ENCODE measurements at places on chromosomes 2 and 18.
A peak's percentile ranks its signal among the peaks of the same experiment; 100 is the strongest.

DNA sequence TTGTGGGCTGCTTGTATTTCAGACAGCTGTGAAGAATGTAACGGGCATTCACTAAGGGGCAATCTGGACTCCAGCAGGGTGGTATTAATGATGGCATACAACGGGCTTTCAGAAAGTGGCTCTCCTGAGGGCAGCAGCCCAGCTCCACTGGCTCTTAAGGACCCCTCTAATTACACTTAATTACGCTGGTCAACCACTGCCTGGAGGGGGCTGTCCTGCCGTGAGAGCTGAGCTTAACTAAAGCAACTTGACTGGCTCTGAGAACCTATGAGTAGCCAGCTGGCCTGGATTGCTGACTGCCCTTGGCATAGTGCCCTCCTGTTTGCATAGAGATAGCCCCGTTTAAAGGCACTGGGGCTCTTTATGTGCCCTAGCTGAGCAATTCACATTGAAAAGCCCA is 3.8 kb downstream of the LIPG start:
- DNase-seq: no peak

- no peak for DNase-seq
Measured at GRCh38 chr18:76764291-76764901, 58.0 kb upstream of the ZNF236 start.

- no peak for DNase-seq
Measured at GRCh38 chr2:203080447-203081045, 65.9 kb downstream of the NBEAL1 start.

DNA sequence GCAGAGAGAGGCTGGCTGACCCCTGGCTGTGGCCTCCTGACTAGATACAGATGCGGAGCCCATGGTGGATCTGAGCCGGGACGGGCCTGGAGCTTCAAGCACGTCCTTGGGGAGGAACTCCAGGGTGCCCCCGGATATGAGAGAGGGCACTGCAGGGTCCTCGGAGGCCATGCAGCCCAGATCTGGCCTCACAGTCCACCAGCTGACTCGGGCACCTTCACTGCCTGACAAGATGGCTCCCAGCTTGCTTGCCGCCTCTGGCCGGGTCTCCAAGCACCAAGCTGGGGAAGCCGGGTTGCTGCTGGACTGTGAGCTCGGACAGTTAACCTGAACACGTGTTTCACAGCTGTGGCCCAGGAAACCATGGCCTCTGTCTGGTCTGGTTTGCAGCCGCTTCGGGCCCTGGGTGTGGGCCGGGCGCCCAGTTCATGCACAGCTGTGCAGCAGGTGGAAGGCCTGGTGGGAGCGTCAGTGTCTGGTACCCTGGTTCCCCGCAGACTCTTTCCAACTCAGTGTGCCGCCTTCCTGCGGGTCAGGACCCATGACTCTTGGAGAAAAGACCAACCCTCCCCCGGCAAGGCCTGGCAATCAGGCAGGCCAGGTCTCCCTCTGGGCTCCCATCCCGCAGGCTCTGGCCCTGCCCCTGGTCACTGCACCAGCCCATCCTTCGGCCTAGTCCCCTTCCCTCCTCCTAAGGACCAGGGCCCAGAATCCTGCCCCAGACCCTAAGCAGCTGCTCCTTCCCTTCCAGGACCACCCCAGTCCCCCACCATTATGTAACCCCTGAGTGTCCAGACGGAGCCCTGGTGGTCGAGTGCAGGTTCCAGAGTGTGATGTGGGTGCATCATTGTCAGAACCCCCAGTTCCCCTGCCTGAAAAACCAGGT is 74.6 kb upstream of the OTOS start:
- no peak for DNase-seq

DNA sequence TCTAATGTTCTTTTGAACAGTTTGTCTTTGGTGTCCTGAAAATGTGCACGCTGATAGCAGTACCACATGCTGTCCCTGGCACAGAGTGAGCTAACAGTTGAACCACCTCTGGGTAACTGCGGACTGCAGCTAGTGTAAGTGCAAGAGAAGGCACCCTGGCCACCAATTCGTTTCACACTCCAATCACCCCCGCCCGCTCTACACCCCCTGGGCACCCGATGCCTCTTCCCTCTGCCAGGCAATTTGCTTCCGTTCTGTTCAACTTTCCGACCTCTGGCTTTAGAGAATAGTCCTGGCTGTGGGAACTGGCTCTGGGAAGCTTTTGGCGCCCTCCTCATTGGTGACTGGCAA is 1.4 kb downstream of the DOCK10 start:
- DNase-seq: no peak

- peak; percentile 7 for DNase-seq
Measured at GRCh38 chr2:119809339-119810048, 49.8 kb downstream of the PTPN4 start.

DNA sequence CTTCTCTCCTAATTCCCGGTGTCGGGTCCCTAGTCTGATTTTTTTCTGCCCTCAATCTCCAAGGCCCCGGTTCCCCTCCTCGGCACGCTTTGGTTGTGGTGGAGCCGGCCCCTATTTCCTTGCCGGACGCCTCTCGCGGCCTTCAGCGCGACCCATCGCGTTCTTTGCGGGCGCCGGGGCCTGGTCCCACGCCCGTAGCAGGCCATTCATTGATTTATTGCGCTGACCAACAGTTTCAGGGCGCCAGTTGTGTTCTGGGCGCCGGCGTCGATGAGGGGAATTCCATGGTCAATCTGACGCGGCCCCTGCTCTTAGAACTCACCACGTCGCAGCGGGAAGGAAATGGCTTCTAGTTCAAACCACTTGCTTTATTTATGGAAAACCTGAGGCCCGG is 396 bp downstream of the CNOT9 start:
- DNase-seq: peak; percentile 32

DNA sequence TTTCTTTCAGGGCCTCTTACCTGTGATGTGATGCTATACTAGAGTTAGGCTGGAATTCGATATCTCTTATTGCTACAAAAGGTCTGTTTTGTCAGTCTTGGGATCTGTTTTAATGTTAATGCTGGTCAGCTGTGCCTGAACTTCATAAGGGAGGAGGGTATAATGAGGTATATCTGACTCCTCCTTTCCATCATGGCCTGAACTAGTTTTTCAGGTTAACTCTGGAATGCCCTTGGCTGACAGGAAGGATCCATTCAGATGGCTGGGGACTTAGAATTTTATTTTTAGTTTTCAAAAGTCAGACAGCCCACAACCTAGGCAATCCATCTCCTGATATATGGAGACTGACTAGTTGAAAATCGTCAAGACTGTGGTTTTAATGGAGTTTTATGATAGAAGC is 35.9 kb upstream of the TBC1D8 start:
- DNase-seq: no peak

DNA sequence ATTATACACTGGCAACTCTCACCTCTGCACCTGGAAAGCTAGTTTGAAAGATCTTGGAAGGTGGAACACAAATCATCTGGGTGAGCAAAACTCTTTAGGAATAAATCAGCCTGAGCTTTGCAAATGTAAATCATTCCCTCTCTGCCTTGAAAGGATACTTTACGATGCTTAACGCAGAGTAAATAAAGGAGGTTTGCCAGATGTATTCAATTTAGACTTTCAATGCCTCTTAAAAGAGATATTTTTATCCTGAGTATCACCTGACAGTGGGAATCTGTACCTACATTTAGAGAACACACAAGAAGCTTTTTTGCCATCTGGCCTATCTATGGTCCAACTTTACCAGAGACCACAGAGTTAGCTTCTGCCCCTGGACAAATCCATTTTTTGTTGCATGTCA is 983.2 kb upstream of the CDH2 start:
- no peak for DNase-seq

DNA sequence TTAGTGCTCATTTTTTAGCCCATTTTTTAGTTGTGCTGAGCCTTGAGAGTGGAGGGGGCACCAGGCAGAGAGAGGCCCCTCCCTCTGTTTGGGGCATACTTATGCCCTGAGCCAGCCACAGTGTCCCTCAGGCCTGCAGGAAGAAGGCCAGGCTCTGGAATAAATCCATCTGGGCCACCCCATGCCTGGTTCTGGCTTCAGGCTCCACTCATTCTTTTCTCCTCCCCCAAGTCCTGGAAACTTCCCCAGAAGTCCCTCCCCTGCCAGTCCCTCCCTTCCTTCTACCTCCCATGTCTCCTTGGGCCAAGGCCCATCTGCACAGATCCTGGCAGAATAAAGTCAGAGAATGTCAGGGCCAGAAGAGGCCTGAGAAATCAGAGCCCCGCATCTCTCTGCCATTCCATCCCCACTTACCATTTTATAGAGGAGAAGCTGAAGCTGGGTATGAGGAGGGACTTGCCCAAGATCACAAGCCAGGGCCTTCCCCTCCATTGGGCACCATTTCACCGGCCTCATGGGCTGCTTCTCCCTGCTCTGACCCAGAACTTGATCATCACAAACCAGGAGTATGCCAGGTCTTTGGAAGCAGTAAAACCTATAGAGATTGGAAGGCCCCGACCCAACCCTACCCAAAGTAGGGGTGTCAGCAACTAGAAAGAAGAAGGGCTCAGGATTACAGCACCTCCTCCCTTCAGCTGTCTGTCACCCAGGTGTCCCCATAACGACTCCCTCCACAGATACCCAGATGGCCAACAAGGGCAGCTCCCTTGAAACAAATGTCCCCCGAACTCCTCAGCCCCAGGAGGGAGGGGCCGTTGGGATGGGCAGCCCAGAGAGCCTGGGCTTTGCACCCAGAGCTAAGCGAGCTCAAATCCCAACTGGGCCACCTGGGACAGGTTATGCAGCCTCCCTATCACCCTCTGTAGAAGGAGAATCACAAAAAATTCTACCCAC is 108.4 kb downstream of the POLR1A start:
- no peak for DNase-seq

GRCh38 chr2:25066455-25066854 is 24.6 kb downstream of the EFR3B start:
- no peak for DNase-seq

DNA sequence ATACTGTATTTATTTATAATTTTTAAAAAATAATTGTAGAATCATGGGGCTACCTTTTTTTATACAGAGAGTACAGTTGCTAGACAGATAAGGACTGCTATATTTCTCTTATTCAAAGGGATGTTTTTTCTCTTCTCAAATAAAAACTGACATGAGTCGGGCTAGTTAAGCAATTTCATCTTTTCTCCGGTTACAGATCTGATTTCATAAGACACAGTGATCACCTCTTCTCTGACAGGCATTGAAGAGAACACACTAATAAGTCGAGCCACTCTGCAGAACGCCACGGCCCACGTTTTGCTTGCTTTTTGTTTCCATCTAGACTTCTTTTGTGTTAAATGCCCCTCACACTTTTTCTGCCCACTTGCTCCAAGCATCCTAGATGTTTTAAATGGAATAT is 85.4 kb downstream of the HNRNPLL start:
- DNase-seq: no peak

DNA sequence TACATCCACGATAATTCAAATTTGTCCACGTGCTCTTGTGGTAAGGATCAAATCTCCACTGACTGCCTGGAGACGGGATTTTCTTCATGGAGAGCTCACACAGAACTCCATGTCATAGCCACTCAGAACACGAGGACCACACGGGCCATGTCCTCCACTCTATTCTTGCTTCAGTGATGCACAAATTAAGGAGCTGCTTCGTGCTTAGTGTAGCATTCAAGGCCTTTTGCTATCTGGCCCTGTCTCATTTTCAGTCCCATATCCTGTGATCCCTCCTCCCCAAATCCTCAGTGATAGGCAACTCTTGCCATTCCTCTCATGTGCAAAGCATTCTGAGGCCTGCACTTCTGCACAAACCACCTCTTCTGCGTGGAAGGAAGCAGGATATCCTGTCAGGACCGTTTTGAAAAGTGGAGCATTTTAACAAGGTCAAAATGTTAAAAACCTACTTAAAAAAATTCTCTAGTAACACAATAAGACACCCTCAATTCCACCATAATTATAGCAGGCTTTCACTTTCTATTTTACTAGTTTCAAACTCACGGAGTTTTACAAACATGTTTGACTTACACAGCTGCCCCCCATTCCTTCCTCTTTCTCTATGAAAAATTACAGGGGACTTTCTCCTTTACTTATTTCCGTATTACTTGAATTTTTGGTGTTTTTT is 35.2 kb downstream of the ST3GAL5 start:
- no peak for DNase-seq

DNA sequence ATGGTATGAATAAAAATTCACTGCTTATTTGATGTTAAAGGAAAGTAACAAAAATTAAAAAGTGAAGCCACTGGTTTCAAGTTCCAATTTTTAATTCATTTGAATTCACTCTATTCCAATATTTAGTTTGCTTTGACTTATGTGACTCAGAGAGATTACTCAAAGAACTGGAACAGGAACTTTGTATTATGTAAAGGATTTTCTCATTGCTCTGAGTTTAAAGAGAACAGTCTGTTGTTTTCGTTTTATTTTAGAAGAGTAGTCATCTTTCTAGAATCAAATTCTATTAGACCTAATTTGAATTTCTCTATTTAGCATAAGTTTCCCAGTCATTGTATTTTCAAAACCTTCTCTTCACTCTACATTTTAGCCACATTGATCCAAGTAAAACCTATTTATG is 300.1 kb upstream of the SLC8A1 start:
- DNase-seq: no peak

DNA sequence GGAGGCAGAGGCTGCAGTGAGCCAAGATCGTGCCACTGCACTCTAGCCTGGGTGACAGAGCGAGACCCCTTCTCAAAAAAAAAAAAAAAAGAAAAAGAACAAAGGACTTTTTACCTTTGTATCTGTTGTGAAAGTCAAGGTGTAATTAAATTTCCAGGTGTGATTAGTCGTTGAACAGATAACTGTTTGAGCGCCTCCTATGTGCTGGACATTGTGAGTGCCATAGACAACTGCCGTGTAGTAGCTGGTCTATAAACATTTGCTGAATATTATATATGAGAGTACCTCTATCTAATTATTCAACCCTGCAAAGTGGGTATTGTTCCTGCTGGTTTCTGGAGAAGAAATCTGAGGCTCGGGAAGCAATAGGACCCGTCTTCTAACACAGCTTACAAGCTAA is 71.8 kb downstream of the ASAP2 start:
- no peak for DNase-seq

DNA sequence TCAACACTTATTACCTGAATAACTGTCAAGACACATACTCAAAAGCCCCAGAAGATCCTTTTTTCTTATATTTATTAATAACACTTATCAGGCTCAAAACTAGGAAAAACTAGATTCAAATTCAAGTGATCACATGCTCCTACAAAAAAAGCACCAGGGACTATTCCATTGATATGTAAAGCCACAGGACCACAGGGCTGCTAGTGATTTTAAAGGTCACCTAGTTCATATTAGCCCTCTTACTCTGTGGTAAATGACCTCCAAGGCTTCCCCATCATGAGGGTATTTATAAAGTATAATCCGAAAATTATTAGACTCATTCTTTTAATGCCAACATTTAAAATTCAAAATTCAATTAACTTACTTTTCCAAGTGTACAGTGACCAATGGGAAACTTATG is 52.5 kb downstream of the LRPPRC start:
- DNase-seq: no peak

All from HTR-8/SVneo (cell line).